ENCODE measurements at places on chromosomes 5 and 9.

DNA sequence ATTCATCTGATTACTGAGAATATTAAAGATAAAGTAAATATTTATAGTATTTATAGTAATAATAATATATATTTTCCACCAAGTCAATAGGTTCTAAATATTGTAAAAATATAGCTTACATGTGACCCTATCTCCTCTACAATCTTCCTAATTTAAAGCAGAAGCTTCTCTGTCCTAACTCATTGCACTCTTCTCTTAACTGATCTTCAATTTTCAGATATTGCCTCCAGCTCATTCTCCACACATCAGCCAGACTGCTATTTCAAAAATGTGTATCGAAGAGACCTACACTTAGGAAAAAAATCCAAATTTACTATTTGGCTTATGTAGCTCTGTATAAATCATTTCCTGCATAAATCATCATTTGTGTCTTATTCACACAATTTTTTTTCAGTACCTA is 47.8 kb downstream of the CDH18 start:
- no peak for DNase-seq

GRCh38 chr5:141534492-141535213 is 45.8 kb downstream of the PCDHGC5 start:
- no peak for DNase-seq

DNA sequence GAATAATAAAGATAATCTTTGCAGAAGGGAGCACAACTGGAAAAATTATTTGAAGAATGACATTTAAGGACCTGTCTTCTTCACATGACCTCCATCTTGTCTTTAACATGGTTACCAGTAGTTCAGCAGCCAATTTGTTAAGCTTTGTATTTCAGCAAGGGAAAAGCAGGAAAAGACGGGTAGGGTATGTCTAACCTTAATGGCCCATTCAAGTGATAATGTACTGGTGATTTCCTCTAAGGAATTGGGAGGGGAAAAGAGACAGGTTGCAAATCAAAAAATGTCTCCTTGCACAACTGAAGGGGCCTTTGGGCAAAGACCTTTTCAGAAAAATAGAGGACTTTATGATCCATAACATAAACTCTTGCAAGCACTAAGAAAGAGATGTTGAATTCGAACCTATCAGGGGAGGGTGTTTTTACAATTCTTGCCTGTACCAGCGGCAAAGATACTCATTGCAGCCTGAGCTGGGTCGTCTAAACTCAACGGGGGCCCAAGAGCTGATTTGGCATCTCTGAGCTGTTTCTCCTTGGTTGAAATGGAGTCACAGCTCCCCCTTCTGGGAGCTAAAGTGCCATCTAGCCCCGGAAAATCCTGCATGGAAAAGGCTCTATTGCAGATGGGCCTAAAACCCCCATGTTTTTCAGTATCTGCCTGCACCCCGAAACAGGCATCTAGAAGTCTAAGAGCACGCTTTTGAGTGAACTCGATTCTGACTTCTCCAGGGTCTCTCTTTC is 3.8 kb downstream of the BRINP1 start:
- DNase-seq: no peak

- no peak for DNase-seq
Observed at GRCh38 chr9:107243742-107244141, 39.3 kb upstream of the RAD23B start.

DNA sequence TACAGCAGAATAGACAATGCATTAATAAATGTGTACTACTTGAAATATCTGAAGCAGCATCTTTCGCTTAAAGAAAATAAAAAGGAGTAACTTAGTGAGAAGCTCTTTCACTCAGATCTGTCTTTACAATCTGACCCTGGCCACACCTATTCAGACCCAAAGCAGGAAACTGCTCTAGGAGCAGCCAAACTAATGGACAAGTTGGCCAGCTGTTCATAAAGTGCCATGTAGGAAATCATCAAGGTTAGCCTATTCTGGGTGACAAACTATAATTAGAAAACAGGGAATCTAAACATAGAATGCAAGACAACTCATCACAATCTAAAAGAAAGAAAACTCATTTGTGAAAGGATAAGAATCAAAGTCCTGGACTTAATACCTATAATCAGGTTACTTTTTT is 101.3 kb downstream of the AGTPBP1 start:
- no peak for DNase-seq

- DNase-seq: no peak
Observed at GRCh38 chr5:132608107-132608506, 49.9 kb upstream of the IL13 start.

- peak; percentile 13 for DNase-seq
Observed at GRCh38 chr5:122915717-122916461, 70.5 kb downstream of the SNX24 start.

All from GM06990 (cell line).